Ascending aorta (tissue), 2 donors: ENCODE measurements at places on chromosomes 2 and 18.

DNA sequence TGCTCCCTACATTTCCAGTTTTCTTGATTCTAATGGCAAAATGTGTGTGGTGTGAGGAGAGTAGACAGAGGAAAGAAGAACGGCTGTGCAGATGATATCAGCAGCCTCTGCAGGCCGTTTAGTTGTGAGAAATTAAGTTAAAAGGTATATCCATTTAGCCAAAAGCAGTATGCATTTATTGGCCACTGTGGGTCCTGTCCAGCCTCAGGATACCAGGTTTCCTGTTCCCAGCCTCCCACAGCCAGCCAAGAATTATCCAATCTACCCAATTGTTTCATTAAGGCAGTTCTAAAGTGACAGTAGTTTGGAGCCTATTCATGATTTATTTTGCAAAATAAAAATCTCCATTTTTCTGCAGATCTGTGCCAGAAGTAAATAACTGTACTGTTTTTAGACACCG lies 107.5 kb downstream of the TMEM18 start:
- DNase-seq, result no peak

GRCh38 chr2:48719480-48720177 lies 35.9 kb downstream of the LHCGR start:
- DNase-seq, result no peak

GRCh38 chr18:3051718-3052410 lies 38.9 kb upstream of the LPIN2 start:
- no peak for DNase-seq

- no peak for DNase-seq
These were observed 106.7 kb downstream of the FTCDNL1 start for GRCh38 chr2:199744260-199744659.

DNA sequence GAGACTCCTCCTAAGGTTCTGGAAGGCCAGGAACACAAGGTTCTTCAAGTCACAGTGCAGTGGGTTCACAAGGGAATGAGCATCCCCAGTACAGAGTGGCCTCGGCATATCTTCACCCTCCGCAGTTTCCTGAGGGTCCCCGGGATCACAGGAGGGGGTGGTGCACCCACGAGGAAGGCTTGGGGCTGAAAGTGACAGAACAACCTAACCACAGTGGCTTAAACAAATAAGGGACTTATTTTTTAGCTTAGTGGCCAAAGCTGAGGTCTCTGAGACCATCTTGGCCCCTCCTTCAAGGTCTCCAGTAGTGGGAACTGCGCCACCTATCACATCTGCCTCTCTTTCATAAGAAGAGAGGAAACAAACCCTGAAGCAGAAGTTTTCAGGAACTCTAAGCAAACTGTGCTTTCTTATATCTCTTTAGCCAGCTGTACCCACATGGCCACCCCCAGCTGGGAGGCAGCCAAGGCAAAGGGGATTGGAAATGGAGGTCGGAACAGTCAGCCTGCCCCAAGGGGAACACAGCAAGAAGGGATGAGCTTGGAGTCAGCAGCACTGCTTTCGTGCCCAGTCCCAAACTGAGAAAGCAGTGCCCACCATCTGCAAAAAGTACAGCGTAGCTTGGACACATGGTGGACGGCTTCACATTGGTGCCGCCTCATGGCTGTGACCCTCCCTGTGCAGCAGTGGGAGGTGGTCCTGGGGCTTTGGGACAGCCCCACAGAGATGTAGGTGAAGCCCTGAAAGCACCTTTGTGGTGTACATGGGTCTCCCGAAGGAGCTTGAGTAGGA lies 260.0 kb upstream of the ID2 start:
- DNase-seq, result no peak

GRCh38 chr2:241445426-241445825 lies 63.0 kb downstream of the STK25 start:
- no peak for DNase-seq

DNA sequence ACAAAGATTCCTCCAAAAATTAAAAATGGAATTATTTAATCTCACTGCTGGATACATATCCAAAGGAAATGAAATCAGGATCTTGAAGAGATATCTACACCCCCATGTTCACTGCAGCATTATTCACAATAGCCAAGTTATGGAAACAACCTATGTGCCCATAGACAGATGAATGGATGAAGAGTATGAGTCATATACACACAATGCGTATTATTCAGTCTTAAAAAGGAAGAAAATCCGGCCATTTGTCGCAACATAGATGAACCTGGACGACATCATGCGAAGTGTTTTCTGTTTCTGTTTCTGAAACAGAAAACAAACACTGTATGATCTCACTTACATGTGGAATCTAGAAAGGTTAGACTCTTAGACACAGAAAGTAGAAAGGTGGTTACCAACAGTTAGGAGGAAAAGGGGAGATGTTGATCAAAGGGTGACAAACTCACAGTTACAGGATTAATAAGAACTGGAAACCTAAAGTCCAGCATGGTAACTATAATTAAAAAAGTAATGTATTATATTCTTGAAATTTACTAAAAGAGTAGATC lies 87.8 kb upstream of the ERBB4 start:
- DNase-seq, result no peak

DNA sequence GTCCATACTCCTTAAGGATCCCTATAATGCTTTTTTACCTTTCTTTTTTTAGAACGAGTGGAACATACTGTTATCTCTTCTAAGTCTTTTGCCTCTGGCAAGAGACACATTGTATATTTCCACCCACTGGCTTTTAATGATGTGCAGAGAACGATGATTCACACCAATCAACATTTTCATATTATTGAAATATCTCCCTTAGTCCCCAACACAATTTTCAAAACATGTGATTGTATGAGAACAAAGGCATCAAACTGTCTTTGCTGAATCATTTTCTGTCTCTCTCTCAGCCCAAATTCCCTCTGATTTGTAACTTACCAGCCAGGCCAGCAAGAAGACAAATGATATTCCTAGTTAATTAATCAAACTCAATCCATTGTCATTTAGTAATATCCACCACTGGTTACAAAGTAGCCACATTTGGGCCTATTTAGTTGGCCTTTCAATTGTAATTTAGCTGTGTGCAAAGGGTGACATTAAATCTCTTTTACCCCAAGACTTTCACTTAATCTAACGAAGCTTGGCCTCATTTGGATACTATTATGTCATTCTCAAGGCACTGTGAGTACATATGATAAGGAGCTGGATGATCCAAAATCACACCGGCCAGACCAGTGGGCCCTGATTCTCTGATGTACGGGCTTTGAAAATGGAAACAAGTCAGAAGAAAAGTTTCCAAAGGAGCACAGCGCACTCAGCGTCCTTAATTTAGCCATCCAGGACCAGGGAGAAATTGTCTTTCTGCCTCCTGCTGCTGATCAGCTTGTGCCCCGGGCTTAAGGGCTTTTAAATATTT lies 185.1 kb downstream of the SCG2 start:
- no peak for DNase-seq

DNA sequence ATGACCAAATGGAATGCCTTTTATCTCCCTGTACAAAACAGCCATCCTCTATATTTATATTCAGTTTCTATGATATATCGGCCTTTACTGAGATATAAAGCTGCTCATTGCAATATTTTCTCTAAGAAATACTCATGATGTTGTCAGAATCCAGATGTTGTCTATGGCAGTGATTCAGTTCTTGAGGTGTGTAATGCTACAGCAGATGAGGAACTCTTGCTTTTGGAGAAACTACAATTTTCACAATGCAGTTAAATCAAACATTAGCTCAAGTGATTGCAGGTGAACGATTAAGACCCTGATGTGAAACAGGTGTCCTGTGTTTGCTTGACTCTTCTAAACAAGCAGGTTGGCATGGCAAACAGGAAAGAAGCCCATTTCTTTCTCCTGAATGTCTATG lies 256.2 kb upstream of the CDH20 start:
- DNase-seq, result no peak

GRCh38 chr2:2472881-2473280 lies 141.8 kb upstream of the MYT1L start:
- no peak for DNase-seq

DNA sequence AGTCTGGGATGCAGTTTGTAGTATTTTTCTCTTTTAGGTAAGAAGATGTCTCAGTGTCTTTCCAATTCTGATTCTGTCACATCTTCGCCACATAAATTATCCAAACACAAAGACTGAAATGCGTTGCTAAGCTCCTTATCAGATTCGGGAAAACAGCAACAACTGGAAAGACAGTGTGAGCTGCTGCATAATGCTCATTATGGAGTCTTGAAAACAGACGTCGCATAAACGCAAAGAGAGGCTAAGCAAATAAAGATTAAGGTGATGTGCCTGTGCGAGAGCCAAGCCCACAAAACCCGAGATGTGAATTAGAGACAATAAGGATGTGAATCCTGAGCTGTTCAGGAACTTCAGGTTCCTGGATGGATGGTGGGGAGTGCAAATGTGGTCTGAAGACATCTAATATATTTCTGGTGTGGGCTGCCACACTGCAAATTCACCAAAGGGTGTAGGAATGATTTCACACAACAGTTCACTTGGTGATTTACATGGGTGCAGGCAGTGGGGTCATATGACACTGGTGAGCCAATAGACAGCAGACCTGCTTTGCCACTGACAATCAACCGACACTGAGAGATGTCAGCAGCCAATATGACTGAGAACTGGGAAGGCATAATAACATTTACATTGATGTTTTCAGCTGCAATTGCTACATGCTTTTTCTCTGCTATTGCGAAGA lies 195.8 kb downstream of the MTX2 start:
- DNase-seq, result no peak

DNA sequence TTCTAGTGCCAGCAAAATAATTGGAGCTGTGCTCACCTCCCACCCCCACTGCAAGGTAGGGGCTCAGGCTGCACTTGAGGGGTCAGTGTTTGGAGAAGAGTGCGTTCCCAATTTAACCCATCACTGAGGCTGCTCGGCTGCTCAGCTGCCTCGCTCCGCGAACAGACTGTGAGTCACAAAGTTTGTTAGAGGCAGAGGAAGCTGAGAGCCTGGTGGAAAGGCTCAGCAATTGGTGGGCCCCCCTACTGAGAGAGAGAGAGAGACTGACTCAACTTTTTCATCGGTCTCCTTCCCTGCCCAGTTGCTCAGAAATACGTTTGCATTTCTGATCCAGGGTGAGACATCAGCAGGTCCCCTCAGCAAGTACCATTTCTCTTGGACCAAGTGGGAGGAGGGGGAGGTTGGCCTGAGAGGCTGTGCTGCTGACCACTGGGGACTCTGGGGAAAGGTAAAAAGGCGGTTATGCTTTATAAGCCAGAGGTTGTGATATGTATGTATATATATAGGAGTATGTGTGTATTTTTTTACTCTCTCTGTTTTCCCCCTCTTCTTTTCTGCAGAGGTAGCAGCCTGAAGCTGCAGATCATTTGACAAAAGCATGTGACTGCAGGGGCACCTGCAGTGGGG lies 1.5 kb downstream of the EFR3B start:
- DNase-seq, result no peak

DNA sequence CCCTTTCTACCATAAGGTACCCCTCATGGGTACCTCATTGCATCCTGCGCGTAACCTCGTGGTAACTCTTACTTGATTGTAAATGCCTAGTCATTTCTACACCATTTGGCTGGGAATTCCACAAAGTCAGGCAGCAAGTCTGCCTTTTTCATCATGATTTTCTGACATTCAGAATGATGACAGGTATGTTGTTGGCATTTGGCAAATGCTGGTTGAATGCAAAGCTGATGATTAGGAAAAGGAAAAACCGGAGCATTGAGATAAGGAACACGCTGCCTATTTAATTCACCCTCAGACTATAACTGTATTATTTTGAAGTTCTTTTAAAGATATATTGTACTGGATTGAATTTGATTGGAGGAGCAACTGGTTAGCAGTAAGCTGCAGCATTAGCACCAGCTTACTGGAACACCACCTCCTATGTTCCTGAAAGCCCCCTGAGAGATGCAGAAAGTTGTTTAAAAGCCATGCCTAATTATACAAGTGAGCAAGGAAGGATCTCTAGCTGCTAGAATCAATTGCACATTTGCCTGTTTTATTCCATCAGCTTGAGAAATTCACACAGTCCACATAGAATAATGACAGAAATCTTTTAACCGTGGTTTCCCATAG lies 520.1 kb downstream of the LRP1B start:
- DNase-seq, result no peak

- no peak for DNase-seq
These were observed 517.0 kb downstream of the NRXN1 start for GRCh38 chr2:50514901-50515300.

DNA sequence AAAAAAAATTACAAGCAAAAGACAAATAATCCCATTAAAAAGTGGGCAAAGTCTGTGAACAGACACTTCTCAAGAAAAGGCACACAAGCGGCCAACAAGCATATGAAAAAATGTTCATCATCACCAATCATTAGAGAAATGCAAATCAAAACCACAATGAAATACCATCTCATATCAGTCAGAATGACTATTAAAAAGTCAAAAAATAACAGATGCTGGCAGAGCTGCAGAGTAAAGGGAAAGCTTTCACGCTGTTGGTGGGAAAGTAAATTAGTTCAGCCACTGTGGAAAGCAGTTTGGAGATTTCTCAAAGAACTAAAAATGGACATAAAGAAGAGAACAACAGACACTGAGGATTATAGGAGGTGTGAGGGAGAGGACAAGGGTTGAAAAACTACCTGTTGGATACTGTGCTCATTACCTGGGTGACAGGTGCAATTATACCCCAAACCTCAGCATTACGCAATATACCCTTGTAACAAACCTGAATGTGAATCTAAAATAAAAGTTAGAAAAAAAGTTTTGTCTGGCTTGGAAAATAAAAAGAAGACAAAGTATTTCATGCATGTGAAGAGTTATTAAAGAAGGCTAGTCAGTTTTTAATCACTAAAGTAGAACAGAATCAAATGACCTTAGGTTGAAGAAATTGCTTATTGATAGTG lies 8.7 kb upstream of the ACSL3 start:
- no peak for DNase-seq

- no peak for DNase-seq
These were observed 85.6 kb downstream of the SS18 start for GRCh38 chr18:26004832-26005231.

GRCh38 chr2:128644156-128644555 lies 325.5 kb upstream of the HS6ST1 start:
- no peak for DNase-seq

DNA sequence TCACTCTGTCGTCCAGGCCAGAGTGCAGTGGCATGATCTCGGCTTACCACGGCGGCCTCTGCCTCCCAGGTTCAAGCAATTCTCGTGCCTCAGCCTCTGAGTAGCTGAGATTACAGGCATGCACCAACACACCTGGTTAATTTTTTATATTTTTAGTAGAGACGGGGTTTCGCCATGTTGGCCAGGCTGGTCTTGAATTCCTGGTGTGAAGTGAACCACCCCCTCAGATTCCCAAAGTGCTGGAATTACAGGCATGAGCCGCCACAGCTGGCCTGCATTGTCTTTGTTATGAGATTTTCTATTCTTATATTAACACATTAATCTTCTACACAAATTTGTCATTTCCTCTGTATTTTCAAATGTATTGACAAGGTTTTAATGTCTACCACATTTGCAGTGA lies 75.2 kb downstream of the SEPTIN10 start:
- DNase-seq, result no peak

- DNase-seq, result peak; percentile 80
These were observed 92.7 kb upstream of the PARD3B start for GRCh38 chr2:204452464-204453023.

- no peak for DNase-seq
These were observed 46.6 kb upstream of the ATP6V1B1 start for GRCh38 chr2:70888923-70889715.

GRCh38 chr18:76494231-76495005 lies 624 bp downstream of the ZNF516 start:
- DNase-seq, result no peak

- DNase-seq, result no peak
These were observed 15.3 kb upstream of the ARID5A start for GRCh38 chr2:96521219-96521618.
